Smooth muscle cell of the umbilical artery (primary cell): ENCODE measurements at places on chromosomes 4 and X. TPM values are rescaled to one million over a fixed set of nuclear protein-coding genes. Genes with fewer than 3 reads are reported as not detected.

MAGEC2 gene
- not detected in 2 replicates for total RNA-seq

GLUD2 gene
- 0.30 and 0.92 TPM in 2 replicates for total RNA-seq

F11 gene
- not detected in 2 replicates for total RNA-seq

IBSP gene
- total RNA-seq, result not detected in 2 replicates

IQCM gene
- not detected in 2 replicates for total RNA-seq

MTMR8 gene
- not detected in 2 replicates for total RNA-seq

DCHS2 gene
- under 0.01 TPM in 1 of 2 replicates, not detected in the other for total RNA-seq

FGF2 gene
- total RNA-seq, result 169 and 234 TPM in 2 replicates

CITED1 gene
- 0.23 TPM in 1 of 2 replicates, not detected in the other for total RNA-seq

INTS12 gene
- total RNA-seq, result 17.2 TPM in 2 replicates

PAGE1 gene
- not detected in 2 replicates for total RNA-seq

CC2D2A gene
- total RNA-seq, result 17.8 and 19.7 TPM in 2 replicates
